Cardiac muscle cell (in vitro differentiated cells and primary cell): ENCODE measurements at places on chromosomes 12 and 14. TPM values are rescaled to one million over a fixed set of nuclear protein-coding genes. Genes with fewer than 3 reads are reported as not detected.

DNA sequence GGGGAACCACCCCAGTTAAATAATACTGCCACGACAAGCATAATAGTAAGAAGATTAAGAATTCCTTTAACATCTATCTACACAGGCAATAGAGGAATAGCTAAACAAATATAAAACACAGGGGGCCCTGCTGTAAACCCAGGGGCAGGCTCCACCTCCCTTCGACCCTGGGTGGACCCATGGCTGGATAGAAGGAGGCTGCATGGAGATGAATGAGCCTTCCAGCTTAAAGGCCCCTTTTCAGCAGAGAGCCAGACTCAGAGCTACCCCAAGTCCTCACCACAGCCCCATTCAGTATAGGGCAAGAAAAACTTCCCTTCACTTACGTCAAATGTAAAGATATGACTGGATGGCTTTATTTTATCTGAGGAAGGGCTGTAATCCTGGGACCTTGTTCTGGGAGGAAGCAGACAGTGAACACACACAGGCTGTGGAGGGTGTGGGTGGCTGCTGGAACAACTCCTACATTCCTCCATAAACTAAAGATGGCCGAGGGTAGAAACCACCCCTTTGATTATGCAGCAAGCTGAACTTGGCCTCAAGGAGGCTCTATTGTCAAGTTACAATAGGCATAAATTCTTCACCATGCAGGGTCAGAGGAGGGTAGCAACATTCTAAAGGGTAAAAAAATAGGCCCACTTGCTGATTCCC, 30.4 kb downstream of the NUAK1 start:
- DNase-seq: no peak

DNA sequence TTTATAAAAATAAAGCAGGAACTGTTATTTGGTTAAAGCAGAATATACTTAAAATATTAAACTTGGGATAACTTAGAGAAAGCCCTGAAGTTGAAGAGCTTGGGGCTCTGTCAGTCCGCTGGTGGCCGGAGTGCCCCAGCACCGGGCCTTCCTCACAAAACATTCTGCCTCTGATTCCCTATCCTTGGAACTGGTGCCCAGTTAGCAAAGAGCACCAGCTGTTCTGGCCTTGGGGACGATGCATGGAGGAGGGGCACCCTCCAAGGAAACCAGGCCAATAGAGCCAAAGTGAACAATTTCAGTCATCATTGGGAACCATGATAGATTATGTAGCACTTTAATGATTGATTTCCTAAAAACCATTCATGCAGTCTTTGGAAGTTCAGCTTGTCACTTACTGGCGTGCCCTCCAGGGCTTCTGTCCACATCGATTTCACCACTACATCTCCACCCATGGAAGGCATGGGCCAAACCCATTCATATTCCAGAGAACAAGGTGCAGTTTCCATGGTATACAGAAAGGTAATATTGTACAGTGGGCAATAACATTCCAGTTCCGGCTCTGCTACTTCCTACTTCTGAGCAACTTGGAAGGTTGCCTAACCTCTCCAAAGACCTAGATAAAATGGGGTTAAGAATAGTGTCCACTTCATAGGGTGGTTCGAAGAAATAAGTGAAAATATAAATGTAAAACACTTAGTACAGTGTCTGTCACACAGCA, 145.9 kb downstream of the ETV6 start:
- DNase-seq: no peak

DNA sequence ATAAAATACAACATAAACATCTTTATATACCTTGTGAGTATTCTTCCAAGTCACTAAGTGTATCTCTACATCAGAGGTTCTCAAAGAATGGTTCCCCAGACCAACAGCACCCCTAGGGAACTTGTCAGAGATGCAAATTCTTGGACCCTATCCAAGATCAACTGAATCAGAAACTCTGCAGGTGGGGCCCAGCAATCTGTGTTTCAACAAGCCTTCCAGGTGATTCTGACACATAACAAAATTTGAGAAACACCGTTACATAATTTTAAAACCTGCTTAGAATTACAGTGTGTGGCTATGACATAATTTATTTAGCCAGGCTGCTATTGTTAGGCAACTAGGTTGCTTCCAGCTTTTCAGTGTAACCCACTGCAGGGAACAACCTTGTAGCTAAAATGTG, 49.8 kb downstream of the NTN4 start:
- DNase-seq: no peak

DNA sequence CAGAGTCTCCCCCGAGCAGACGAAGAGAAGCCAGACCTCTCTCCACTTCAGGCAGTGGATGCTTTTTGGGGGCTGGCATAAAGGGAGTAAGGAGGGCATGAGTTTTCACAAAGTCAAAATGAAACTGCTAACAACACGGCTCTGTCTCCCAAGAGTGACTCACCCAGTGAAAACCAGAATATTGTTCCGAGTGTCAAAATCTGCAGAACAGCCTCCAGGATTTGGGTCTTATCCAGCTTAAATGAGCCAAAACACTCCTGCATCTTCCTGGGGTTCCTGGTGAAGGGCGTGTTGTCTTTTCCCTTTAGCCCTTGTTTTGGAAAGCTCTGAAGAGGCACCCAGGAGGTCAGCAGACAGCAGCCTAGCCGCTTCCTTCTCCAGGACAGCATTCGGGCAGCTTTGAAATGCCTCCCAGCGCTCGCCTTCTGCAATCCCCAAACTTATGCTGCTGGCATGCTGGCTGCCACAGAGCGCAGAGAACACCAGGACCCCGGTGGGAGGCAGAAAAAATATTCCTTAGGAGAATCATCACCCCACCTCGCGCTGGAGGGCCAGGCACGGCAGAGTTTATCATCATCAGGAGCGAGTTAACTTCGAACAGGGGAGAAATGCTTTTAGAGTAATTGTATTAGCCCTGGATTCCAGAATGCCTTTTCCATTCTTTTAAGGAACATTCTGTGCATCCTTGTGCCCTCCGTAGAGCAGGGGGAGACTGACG, 117.7 kb upstream of the NCOR2 start:
- DNase-seq: peak; percentile 91

GRCh38 chr14:104891664-104892530, 26.8 kb downstream of the CEP170B start:
- no peak for DNase-seq

DNA sequence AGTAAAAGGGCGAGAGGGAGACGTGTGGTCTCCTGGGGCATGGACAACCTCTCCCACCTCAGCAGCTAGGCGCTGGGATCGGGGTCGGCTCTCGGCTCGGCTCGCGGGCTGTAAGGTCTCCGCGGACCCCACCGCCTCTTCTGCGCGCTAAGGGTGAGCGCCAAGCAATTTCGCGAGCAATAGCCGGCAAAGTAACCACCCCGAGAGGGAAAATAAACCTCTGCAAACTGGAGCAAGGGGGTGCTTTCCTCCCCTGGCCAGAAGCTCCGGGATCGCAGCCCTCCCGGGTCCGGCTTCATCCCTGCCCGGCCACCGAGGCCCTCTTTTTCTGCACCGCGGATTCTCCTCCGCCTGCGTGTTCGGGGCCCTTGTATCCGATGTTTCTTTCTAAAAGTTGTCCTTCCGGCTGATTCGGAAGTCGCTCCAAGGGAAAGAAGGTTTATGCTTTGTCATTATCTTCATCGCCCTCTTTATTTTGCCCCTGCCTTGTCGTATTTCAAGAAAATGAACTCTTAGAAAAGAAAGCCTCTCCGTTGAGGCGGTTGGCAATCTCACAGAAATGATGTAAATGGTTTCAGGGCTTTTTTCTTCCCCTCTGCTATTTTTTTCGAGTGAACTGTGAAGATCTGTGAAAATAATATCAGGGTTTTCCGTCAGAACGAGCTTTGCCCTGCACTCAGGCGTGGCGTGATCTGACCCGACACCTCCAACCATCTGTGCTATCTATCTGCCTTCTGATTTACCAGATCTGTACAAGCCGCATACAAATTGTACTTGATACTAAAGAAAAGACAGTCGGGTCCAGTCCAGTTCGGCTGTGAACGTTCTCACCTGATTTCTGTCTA, 1.7 kb upstream of the SIX6 start:
- no peak for DNase-seq

RNU4-1 gene
- total RNA-seq: not detected in 2 replicates

- no peak for DNase-seq
These were observed 477.0 kb downstream of the SOX5 start for GRCh38 chr12:23472329-23472971.

GRCh38 chr14:69073915-69074314, 79.0 kb downstream of the DCAF5 start:
- no peak for DNase-seq

DNA sequence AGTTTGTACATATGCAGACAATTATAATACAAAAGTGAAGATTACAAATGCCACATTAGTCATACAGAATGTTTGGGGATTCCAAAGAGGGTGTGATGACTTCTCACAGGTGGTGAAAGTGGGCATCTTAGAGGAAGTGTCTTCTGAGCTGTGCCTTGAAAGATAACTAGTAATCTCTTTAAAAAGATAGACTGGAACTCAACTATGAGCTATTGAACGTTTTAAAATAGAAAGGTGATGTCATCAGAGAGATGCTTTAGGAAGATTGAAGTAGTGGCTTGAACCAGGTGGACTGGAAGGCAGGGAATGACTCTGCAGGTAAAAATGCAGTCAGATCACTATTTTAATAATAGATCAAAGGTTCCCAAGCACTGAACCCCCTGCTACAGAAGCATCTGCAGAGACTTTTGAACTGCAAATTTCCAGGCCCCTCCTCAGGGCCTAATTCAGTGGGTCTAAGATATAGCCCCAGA, 50.3 kb downstream of the SYT1 start:
- no peak for DNase-seq
